Kidney epithelial cell (primary cell): ENCODE measurements at places on chromosomes 7 and 10. TPM values are rescaled to one million over a fixed set of nuclear protein-coding genes. Genes with fewer than 3 reads are reported as not detected.

The BMPR1A gene
- total RNA-seq: 22.1 and 38.1 TPM in 2 replicates

The TEX47 gene
- total RNA-seq: not detected in 2 replicates

The NPC1L1 gene
- 0.96 and 1.5 TPM in 2 replicates for total RNA-seq

The DPP6 gene
- total RNA-seq: 0.82 and 0.84 TPM in 2 replicates

The GPR26 gene
- 0.55 and 0.71 TPM in 2 replicates for total RNA-seq

The CLDN4 gene
- total RNA-seq: 892 and 990 TPM in 2 replicates

The ZNF282 gene
- 32.0 and 32.3 TPM in 2 replicates for total RNA-seq

The EPDR1 gene
- total RNA-seq: 26.4 and 44.1 TPM in 2 replicates

The PCLO gene
- 4.7 and 7.4 TPM in 2 replicates for total RNA-seq

The ASZ1 gene
- not detected in 2 replicates for total RNA-seq

The CTAGE15 gene
- not detected in 2 replicates for total RNA-seq

The OR13A1 gene
- total RNA-seq: not detected in 2 replicates

The SGCE gene
- total RNA-seq: 24.9 and 33.6 TPM in 2 replicates

The CCZ1 gene
- 90.7 and 91.1 TPM in 2 replicates for total RNA-seq

The FAM221A gene
- total RNA-seq: 14.2 and 15.5 TPM in 2 replicates

The TSPAN13 gene
- total RNA-seq: 15.5 and 16.7 TPM in 2 replicates

The RAMP3 gene
- total RNA-seq: not detected in 2 replicates

The AGR2 gene
- total RNA-seq: 7.4 and 20.2 TPM in 2 replicates

The AEBP1 gene
- total RNA-seq: 81.1 and 82.8 TPM in 2 replicates

The WDFY4 gene
- not detected in 2 replicates for total RNA-seq

The GIMAP1 gene
- total RNA-seq: not detected in 2 replicates

The GRID2IP gene
- 0.13 TPM in 1 of 2 replicates, not detected in the other for total RNA-seq

The GRIFIN gene
- not detected in 2 replicates for total RNA-seq

The PLAU gene
- total RNA-seq: 709 and 758 TPM in 2 replicates

The CALML3 gene
- total RNA-seq: not detected in 2 replicates

The CALHM1 gene
- not detected in 2 replicates for total RNA-seq

The DKK1 gene
- total RNA-seq: 4.7 and 6.1 TPM in 2 replicates

The OPN1SW gene
- not detected in 2 replicates for total RNA-seq

The ADCY1 gene
- total RNA-seq: 5.8 and 6.6 TPM in 2 replicates

The SEMA3D gene
- total RNA-seq: 0.50 and 0.62 TPM in 2 replicates

The EPO gene
- total RNA-seq: not detected in 2 replicates

The TSPAN12 gene
- 10.9 and 12.5 TPM in 2 replicates for total RNA-seq

The EXOC6 gene
- 6.2 and 10.5 TPM in 2 replicates for total RNA-seq

The FKBP6 gene
- total RNA-seq: not detected in 2 replicates

The SPAM1 gene
- not detected in 2 replicates for total RNA-seq

The MUC12 gene
- total RNA-seq: 2.9 and 4.2 TPM in 2 replicates

The PTPN12 gene
- total RNA-seq: 57.7 and 58.8 TPM in 2 replicates

The RAB11FIP2 gene
- total RNA-seq: 22.7 and 22.8 TPM in 2 replicates

The VWDE gene
- total RNA-seq: 1.4 and 3.3 TPM in 2 replicates

The ZC3HAV1 gene
- total RNA-seq: 43.4 and 48.5 TPM in 2 replicates

The PTPN20 gene
- total RNA-seq: 5.3 and 5.5 TPM in 2 replicates

The OIT3 gene
- not detected in 2 replicates for total RNA-seq

The PON3 gene
- not detected in 2 replicates for total RNA-seq

The SPDYE2 gene
- total RNA-seq: not detected in 2 replicates

The SLC13A4 gene
- total RNA-seq: 0.08 and 0.14 TPM in 2 replicates

The SCIN gene
- total RNA-seq: 8.6 and 14.7 TPM in 2 replicates

The MEOX2 gene
- not detected in 2 replicates for total RNA-seq

The ASB10 gene
- total RNA-seq: not detected in 2 replicates

The SCART1 gene
- 0.14 TPM in 1 of 2 replicates, not detected in the other for total RNA-seq

The KLLN gene
- 1.0 TPM in 2 replicates for total RNA-seq

The FAM131B gene
- 1.0 and 1.3 TPM in 2 replicates for total RNA-seq

The CPA1 gene
- total RNA-seq: not detected in 2 replicates

The EVX1 gene
- total RNA-seq: not detected in 2 replicates

The SUN3 gene
- not detected in 2 replicates for total RNA-seq

The CHCHD3 gene
- 78.7 and 119 TPM in 2 replicates for total RNA-seq

The INA gene
- 8.1 and 9.2 TPM in 2 replicates for total RNA-seq

The FFAR4 gene
- not detected in 2 replicates for total RNA-seq

The SFRP5 gene
- not detected in 2 replicates for total RNA-seq

The SVOPL gene
- 0.89 TPM in 1 of 2 replicates, not detected in the other for total RNA-seq
